Glutamatergic neuron (in vitro differentiated cells): ENCODE measurements at places on chromosomes 3 and 15. TPM values are rescaled to one million over a fixed set of nuclear protein-coding genes. Genes with fewer than 3 reads are reported as not detected.

- DNase-seq, result no peak
These were observed 27.9 kb downstream of the KY start for GRCh38 chr3:134622806-134623365.

Gene CLRN1
- total RNA-seq, result not detected

Gene SSUH2
- 0.66 TPM for total RNA-seq

- DNase-seq, result no peak
These were observed 21.9 kb downstream of the KY start for GRCh38 chr3:134628884-134629283.

DNA sequence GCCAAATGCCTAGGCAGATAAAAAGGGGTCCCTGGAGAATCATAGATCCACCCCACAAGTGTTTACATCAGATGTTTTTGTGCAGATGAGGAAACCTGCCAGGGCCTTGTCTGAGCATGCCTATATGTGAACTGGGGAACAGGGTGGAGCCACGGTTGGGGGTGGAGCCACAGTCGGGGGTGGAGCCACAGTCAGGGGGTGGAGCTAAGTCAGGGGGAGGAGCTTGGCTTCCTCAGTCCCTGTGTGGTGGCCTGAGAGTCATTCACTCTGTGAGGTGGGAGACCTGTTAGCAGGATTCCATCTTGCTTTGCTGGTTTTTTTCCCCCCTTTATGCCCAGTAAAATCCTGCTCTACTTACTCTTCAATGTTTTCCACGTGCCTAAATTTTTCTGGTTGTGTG, 57.8 kb upstream of the TGFBR2 start:
- peak; percentile 21 for DNase-seq

DNA sequence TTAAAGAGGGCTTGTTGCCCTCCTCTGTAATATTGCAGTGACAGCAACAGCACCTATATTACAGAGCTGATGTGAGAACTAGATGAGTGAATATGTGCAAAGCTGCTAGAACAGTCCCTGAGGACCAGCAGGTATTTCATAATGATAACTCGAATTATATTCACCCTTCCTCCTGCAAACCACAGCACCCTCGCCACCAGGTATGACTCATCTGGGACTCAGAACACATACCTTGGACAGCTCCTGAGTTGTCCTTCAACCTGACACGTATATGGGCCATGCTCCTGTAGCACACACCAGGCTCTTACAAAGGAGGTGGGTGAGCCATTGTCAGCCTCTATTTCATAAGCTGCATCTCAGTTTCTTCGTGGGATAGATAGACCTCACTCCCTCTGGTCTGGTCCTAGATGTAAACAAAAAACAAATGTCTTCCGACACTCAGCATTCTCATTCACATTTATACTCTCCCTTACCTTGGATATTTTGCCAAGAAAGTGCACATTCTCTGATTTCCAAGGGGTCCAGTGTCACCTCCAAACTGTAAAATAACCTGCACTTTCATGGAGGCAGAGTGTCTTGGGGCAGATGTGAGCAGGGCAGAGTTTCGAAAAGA, 124.5 kb downstream of the TLE3 start:
- DNase-seq, result no peak

GRCh38 chr3:22269831-22270230, 518.8 kb upstream of the ZNF385D start:
- no peak for DNase-seq

Gene BCL2A1
- not detected for total RNA-seq

- no peak for DNase-seq
These were observed 61.4 kb downstream of the GABRB3 start for GRCh38 chr15:26711445-26711844.

DNA sequence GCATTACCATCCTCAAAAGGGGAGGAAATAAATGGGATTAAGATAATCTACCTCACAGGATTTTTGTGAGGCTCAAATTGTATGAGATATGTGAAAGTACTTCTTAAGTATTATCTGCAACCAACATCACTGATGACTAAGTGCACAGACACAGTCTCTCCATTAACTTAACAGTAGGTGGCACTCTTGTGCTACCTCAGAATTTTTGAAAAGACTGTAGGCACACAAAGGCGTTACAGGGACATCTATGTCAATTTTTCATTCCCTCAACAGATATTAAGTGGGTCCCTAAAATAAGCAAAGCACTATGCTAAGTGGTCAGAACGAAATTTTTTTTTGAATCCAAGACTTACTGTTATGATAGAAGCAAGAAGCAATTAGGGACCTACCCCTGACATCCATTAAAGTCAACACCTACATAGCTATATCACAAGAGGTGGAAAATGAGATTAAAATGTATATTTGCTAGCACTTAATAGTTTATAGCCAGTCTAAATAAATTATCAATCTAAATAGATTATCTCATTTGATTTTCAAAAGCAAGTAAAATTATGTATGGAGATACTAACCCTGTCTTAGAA, 52.9 kb downstream of the RYK start:
- no peak for DNase-seq

- DNase-seq, result no peak
These were observed 265.5 kb downstream of the RORA start for GRCh38 chr15:60963557-60963956.

Gene NME9
- 0.47 TPM for total RNA-seq

DNA sequence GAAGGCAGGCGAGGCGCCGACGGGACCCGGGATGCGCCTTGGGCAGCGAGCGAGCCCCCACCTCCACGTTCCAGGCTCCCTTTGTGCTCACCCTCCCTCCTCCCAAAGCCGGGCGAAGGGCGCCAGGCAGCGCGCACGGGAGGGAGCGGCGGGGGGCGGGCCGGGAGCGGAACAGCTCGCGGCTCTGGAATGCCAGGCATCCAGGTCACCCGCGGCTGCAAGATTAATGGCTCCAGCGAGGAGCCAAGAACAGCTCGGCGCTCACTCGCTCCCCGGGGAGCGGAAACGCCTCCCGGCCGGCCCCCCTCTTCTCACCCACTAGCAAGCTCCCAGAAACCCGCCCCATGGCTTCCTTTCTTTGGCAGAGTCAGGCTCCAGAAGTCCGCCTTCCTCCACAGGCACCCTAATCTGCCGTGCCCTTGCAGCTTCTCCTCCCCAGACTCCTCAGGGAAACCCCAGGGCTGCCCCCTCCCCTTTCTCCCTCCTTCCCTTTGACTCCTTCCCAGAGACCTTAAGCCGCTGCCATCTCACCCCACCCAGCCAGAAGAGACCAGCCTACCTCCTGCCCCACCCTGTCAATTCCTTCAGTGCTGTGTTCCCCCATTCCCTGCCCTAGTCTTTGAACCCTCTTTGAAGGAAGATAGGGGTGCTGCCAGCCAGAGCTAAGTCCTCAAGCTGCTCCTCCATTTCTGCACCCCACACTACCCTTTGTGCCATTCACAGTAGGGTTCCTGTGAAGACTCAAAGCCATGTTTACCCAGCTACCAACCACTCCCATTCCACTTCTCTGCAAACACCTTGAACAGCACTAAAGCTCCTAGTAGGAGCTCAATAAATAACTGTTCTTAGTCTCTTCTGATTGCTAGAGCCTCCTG, 9.9 kb downstream of the AMOTL2 start:
- peak; percentile 65 for DNase-seq

- DNase-seq, result no peak
These were observed 71.3 kb downstream of the MESD start for GRCh38 chr15:80918196-80918783.

DNA sequence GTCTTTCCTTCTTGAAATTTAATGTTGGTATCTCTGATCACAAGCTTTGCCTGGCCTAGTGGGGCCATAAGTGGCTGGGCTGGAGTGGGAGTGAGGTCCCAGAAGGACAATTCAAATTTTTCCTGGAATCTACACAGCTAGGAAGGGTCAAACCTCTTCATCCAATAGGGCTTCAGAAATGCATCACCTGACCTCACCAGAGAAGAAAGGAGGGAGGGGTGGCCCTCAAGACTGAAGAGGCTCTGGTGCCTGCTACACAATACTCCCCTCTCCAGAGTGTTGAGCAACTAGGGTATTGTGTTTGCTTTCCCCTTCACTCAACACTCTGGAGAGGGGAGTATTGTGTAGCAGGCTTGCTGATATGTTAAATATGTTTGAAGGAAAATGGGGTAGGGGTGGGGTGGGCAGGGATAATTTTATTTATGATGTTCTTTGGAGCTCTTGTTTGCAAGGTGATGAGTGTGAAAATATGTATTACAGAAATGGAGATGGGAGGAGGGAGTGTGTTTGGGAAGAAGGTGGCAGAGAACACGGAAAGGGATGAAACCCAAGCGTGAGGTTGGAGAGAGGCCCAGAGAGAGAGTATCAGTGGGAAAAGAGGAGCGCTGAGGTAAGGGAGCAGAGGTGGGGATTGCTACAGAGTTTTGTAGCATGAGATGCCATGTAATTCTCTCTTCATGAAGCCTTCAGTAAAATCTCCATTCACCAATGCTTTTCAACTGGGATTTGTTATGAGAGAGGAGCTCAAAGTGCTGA, 5.7 kb upstream of the KLHL24 start:
- DNase-seq, result no peak

GRCh38 chr15:72155635-72156616, 37.7 kb downstream of the SENP8 start:
- DNase-seq, result peak; percentile 88

Gene FANCD2OS
- not detected for total RNA-seq

Gene SOX2
- total RNA-seq, result 23.5 TPM

- DNase-seq, result no peak
These were observed 6.3 kb downstream of the FAM81A start for GRCh38 chr15:59444081-59444835.

Gene PPP1R14D
- total RNA-seq, result not detected

DNA sequence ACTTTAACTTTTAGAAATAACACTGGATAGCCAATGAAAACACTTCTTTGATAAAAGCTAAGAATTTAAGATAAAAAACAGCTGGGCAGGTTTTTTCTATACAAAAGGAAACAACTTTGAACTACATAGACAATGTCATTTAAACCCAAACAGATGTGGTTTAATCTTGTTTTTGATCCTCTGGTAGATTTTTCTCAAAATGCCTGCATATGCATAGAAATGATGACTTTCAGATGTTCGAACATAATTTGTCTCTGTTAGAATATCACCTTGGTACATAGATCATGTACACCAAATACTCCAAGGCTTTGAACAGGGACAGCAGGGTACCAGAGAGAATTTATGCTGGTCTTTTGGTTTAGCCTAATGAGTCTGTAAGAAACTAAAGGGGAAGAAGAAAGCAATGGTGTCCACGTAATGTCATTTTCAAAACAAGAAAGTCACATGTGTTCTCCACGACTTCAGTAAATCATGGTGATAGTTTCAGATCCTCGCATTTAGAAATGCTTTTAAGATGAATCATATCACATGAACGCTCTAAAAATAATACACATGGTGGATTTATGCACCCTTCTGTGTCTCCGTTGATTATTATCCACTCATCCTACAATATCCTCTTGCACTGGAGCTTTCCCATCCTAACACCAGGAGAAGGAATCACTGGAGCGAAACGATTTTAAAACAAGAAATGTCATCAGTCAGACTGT, 160.1 kb upstream of the PDZRN3 start:
- no peak for DNase-seq

DNA sequence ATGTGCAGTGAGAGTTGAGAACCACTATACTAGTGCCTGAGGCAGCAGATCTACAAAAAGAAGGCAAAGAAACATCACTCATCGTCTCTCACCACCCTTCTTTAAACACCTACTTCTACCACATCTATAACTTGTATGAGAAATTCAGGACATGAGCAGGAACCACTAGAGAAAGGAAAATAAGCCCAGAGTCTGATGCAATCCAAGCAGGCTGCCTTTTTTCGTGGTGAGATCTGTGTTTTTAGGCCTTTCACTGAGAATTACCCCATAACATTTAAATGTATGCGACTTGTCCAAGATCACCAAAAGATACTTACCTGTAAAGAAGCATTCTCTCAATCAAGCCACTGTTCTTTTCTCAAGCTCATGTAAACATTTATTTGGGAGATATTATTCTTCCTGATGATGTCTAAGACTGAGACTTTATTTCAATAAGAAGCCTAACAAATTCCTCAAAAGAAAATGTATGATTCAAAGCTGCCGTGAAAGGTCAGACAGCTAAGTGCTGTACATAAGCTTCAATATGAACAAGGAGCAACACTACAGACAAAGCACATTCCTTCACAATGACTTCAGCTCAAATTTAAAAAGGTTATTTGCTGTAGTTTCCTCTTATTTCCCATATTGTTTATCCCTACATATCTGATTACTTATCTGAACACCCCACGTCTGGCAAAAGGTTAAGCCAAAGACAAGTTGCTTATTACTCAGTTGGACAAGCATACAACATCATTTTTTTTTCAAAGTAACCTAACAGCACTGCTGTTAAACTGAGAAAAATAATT, 16.5 kb downstream of the SPICE1 start:
- DNase-seq, result no peak

Gene ATP10A
- total RNA-seq, result not detected

DNA sequence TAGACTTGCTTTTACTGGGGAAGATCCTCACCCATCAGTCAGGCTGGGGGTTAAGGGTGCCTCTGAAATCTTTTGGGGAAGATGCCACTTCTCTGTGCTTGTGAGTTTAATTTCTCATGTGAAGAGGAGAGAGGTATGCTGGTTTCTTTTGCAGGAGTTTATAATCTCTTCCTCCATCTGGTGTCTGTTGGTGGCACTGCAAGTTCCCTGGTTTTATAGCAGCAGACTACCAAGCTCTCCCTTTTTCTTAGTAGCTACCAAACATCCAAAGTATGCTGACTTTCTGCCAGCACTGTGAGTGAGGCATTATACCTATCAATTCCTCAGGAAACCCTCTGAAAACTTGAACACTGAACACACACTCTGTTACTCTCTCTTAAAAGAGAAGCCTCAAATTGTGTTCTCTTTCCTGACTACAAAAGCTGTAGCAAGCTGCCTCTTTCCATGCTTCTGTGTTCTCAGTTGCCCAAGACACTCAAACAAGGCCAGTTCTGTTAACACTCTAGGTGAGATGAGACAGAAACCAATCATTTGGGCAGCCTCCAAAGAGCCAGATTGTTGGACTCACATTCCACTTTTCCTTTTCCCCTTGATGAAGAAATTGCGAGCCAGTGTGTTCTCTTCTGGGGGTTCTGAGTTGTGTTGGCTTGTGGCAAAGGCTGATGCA, 299.5 kb downstream of the GAP43 start:
- peak; percentile 22 for DNase-seq

DNA sequence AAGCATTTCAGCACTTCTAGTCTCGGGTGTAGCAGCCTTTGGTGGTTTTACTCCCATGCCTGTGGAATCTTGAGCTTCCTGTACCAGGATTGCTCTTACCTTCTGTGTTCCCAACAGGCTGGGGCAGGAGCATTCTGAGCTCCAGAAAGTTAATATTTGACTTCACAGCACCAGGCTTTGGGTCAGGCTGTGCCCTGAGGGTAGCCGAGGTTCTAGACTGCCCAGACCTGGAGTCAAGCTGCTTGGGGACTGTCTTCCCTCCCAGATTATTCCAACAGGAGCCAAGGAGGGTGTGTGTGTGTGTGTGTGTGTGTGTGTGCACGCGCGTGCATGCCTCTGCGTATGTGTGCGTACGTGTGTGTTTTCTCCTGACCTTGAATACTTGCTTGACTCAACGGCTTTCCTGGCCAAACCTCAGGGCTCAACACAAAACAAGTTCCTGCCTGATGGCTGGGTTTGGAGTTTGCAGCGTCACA, 94.8 kb downstream of the FLNB start:
- DNase-seq, result no peak

Gene SLC22A13
- 1.5 TPM for total RNA-seq

Gene SERPINI2
- not detected for total RNA-seq

Gene CLK3
- 99.7 TPM for total RNA-seq

- no peak for DNase-seq
These were observed 18.3 kb downstream of the MYZAP start for GRCh38 chr15:57609805-57610529.
